ENCODE measurements at places on chromosomes 5 and 9. TPM values are rescaled to one million over a fixed set of nuclear protein-coding genes. Genes with fewer than 3 reads are reported as not detected.

The MEIKIN gene
- total RNA-seq: not detected

The PHYHD1 gene
- total RNA-seq: 0.44 TPM

DNA sequence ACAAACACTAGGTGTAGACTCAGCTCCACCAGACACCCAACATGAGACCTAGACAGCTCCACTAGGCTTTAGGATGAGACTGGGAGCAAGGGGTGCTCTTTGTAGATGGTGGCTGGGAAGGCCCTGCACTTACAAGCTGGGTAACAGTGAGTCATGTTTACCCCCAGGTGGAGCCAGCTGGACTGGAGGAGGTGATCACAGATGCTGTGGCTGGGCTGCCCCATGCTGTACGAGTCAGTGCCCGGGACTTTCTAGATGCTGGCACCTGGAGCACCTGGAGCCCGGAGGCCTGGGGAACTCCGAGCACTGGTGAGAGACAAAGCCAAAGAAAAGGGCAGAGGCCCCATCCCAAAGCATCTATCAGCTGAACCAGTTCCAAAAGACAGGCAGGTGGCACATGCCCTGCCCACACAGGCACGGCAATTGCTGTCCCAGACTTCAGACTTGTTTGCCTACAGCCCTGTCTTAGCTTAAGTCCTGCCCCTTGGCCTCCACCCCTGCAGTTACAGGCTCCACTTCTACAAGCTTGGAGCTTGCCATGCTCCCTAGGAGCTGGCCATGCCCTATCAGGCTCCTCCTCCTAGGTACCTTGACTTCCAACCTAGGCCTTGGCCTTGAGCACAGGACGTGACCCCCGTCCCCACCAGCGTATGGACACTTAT is 2.7 kb downstream of the CCL27 start:
- peaks cover 29% of the 10 kb centered on the region for H3K4me1 ChIP-seq
- no peaks in the 10 kb centered on the region for H3K27me3 ChIP-seq
- peaks cover 4% of the 10 kb centered on the region for H3K36me3 ChIP-seq

GRCh38 chr5:443239-444151 is 519 bp downstream of the EXOC3 start:
- H3K4me1 ChIP-seq: peaks cover 42% of the 10 kb centered on the region
- peak overlapping the region; percentile 87 for H3K4me3 ChIP-seq
- peaks cover 24% of the 10 kb centered on the region for H3K36me3 ChIP-seq

- H3K36me3 ChIP-seq: peaks cover 19% of the 10 kb centered on the region
- H3K4me3 ChIP-seq: no peak overlapping the region
- DNase-seq: no peak
- H3K27me3 ChIP-seq: no peaks in the 10 kb centered on the region
- H3K27ac ChIP-seq: no peak overlapping the region
Measured at GRCh38 chr9:100294341-100294740, 58.4 kb downstream of the TEX10 start.

- no peaks in the 10 kb centered on the region for H3K36me3 ChIP-seq
- H3K4me3 ChIP-seq: no peak overlapping the region
- no peaks in the 10 kb centered on the region for H3K4me1 ChIP-seq
- no peak for DNase-seq
- no peaks in the 10 kb centered on the region for H3K27me3 ChIP-seq
Measured at GRCh38 chr5:9282211-9282610, 263.7 kb downstream of the SEMA5A start.

- H3K4me1 ChIP-seq: peaks cover 10% of the 10 kb centered on the region
- no peak for DNase-seq
- H3K36me3 ChIP-seq: no peaks in the 10 kb centered on the region
- H3K4me3 ChIP-seq: no peak overlapping the region
- no peak overlapping the region for H3K27ac ChIP-seq
- H3K27me3 ChIP-seq: no peaks in the 10 kb centered on the region
Measured at GRCh38 chr9:87469793-87470465, 27.7 kb upstream of the DAPK1 start.

- H3K4me1 ChIP-seq: no peaks in the 10 kb centered on the region
- H3K27ac ChIP-seq: no peak overlapping the region
- no peaks in the 10 kb centered on the region for H3K36me3 ChIP-seq
- H3K27me3 ChIP-seq: peaks cover 15% of the 10 kb centered on the region
- DNase-seq: no peak
- H3K4me3 ChIP-seq: no peak overlapping the region
Measured at GRCh38 chr9:137984005-137984404, 106.4 kb downstream of the CACNA1B start.

GRCh38 chr5:105803431-105803830 is 1867.3 kb downstream of the EFNA5 start:
- no peaks in the 10 kb centered on the region for H3K36me3 ChIP-seq
- no peaks in the 10 kb centered on the region for H3K27me3 ChIP-seq
- H3K4me1 ChIP-seq: no peaks in the 10 kb centered on the region
- no peak for DNase-seq
- no peak overlapping the region for H3K4me3 ChIP-seq

GRCh38 chr5:10645671-10646070 is 81.8 kb downstream of the ANKRD33B start:
- H3K27ac ChIP-seq: peak overlapping the region; percentile 34
- DNase-seq: no peak
- H3K36me3 ChIP-seq: no peaks in the 10 kb centered on the region
- no peak overlapping the region for H3K4me3 ChIP-seq
- H3K4me1 ChIP-seq: peaks cover 16% of the 10 kb centered on the region
- peaks cover 6% of the 10 kb centered on the region for H3K27me3 ChIP-seq

DNA sequence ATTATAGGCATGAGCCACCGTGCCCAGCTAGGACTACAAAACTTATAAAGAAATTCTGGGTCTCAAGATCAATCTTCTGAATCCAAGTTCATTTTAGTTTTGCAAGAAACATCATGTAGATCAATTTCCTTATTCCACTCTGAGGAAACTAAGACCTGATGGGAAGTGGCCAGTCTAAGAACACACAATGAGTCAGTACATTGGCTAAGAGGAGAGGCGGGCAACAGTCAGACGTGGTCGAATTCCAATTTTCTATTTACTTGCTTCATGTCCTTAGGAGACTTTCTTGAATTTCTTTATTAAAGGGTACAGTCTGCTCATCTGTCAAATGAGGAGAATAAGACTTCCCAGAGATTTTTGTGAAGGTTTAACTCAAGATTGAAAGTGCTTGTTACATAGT is 432.1 kb upstream of the BRINP1 start:
- DNase-seq: no peak
- no peak overlapping the region for H3K27ac ChIP-seq
- peaks cover 6% of the 10 kb centered on the region for H3K27me3 ChIP-seq

Measured in activated CD4-positive, alpha-beta T cell treated with anti-CD3 and anti-CD28 coated beads for 36 hours (primary cell).